ENCODE measurements at places on chromosomes 11 and 22. TPM values are rescaled to one million over a fixed set of nuclear protein-coding genes. Genes with fewer than 3 reads are reported as not detected.
A peak's percentile ranks its signal among the peaks of the same experiment; 100 is the strongest.

DNA sequence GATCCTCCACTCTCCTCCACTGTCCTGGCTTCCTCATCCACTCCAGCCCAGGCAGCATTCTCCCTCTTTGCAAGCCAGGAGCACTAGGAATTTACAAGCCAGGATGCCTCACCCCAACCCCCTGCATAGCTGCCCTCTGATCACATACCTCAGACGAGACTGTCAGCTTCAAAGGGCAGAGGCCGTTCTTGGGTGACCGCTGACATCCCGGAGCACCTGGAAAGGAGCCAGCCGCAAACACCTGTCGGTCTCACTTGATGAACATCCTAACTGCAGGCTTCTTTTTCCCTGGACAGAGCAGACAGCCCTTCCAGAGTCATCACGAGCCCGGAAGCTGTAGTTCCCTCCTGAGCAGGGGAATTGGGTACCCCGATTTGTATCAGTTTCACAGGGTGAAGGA, 451.3 kb upstream of the B3GAT1 start:
- DNase-seq = no peak

PNPLA5 gene
- not detected for total RNA-seq

DNA sequence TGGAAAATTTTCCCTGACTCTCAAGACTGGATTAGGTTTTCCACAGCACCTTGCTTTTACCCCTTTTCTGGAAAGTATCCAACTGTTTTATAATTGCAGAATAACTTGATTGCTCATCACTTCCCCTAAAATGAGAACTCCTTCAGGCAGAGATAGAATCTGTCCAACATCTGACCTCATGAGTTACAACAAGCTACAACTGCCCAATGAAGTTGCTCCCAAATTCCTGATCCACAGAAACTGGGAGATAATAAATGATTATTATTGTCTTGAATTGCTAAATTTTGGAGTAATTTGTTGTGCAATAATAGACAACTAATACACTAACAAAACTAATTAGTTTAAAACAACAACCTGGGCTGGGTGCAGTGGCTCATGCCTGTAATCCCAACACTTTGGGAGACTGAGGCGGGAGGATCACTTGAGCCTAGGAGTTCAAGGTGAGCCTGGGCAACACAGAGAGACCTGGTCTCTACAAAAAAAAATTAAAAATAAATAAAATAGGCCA, 10.0 kb upstream of the CCDC83 start:
- peak; percentile 28 for DNase-seq

DNA sequence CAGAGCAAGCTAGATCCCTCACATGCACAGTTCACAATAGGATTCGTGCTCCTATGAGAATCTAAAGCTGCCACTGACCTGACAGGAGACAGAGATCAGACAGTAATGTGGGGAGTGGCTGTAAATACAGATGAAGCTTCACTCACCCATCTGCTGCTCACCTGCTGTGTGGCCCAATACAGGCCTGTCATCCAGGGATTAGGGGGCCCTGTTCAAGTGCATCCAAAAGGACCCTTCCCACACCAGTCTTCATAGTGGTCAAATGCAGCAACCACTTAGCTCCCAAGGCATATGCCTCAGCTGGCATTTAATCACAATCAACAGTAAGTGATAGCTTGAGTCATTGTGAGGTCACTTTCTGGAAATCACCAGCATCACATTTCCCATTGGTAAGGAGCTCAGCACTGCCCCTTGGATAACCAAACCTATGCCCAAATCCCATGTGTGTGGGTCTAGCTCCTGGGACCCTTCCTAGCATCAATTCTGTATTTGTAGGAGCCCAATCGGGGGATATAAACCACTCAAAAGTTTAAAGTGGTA, 65.6 kb downstream of the OR4C45 start:
- no peak for DNase-seq

DNA sequence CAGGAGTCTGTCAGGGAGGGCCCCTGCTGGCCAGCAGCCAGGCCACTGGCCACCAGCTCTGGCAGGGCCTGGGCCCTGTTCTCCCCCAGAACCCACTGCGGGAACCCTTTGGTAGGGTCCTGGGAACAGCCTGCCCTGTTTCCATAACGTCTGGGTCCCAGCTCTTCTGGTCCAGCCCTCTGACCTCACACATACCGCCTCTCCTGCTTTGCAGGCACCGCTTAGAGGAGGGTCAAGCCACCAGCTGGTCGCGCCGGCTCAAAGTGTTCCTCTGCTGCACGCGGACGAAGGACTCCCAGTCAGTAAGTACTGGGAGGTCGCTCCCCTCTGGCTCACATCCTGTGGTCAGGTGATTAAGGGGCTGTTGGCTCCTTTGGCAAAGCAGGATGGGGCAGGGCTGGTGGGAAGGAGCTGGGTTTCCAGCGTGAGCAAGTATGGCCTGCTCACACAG, 26.6 kb upstream of the MYRF start:
- DNase-seq = no peak

- DNase-seq = no peak
Measured at GRCh38 chr11:118979434-118979833, 7.9 kb downstream of the FOXR1 start.

DNA sequence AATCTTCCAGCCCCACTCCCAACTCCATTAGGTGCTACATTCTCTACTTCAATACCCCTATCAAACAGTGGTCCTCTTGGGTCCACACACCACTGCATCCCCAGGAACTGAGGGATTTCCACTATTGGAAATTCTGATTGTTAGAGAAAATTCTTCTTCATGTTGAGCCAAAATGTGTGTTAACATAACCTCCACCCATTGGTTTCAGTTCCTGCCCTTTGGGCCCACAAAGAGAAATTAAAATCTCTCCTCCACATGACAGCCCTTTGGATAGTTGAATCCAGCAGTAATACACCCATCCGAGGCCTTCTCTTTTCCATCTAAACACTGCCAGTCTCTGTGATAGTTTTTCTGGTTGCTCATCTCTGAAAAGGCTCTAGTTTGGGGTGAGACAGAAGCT, 2.1 kb downstream of the VSIG2 start:
- no peak for DNase-seq

DRD2 gene
- not detected for total RNA-seq

DNA sequence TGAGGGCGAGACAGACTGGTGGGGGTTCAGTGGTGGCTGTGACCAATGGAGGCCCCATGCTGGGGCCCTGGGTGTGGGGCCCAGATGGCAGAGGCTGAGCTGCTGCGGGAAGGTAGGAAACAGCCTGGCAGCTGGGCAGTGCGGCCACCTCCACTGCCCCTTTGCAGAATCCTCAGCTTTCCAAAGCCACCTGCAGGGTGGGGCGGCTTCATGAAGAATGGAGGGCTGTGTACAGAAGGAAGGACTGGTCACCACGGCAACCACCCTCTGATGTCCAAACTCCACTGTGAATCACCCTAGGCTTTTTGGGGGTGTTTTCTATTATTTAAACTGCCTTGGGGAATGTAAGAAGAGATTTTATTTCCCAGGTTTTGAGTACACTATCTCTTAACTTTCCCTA, 166.3 kb upstream of the NAV2 start:
- peak; percentile 14 for DNase-seq

GRCh38 chr11:76684516-76684915, 14.0 kb upstream of the LRRC32 start:
- DNase-seq = no peak

SYTL2 gene
- 5.2 TPM for total RNA-seq

PRR14L gene
- total RNA-seq = 28.5 TPM

TEX12 gene
- total RNA-seq = 0.36 TPM

SLC22A25 gene
- total RNA-seq = not detected

Measured in fibroblast of the aortic adventitia (primary cell).